ENCODE measurements at places on chromosomes 2 and 18.
A peak's percentile ranks its signal among the peaks of the same experiment; 100 is the strongest.

DNA sequence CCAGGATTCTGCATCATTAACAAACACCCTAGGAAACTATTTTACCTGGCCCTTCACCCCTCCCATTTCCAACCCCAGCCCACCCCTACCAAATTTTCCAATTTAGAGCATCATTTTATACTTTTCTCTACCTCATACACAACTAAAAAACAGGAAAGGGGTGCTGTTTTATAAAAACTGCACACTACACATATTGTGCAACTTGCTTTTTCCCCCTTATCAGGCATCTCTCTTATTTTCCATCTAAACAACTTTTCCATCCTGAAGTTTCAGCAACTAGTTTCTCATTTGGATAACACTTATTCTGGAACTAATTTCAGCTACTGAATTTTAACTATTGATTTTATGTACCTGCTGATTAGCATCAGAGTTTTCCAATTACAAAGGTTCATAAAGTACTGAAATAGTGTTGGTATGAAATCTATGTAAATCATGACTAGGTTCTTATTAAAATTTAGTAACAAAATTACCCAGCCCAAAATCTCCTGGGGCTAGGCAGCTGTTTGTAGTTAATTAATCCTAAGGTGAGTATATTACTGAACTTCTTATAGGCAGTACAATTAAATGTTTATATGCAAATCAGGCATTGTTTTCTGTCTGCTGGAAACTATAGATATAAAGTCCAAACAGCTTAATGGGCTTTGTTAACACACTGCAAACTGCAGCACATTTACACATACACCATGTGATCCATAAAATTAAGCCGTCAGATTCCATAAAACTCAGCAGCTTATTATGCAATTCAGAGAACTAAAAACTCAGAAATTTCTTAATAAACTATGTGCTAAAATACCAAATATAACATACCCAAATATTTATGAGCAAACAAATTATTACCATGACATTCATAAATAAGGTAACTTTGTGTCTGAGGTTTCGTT, 7.9 kb downstream of the SF3B1 start:
- no peak for DNase-seq

DNA sequence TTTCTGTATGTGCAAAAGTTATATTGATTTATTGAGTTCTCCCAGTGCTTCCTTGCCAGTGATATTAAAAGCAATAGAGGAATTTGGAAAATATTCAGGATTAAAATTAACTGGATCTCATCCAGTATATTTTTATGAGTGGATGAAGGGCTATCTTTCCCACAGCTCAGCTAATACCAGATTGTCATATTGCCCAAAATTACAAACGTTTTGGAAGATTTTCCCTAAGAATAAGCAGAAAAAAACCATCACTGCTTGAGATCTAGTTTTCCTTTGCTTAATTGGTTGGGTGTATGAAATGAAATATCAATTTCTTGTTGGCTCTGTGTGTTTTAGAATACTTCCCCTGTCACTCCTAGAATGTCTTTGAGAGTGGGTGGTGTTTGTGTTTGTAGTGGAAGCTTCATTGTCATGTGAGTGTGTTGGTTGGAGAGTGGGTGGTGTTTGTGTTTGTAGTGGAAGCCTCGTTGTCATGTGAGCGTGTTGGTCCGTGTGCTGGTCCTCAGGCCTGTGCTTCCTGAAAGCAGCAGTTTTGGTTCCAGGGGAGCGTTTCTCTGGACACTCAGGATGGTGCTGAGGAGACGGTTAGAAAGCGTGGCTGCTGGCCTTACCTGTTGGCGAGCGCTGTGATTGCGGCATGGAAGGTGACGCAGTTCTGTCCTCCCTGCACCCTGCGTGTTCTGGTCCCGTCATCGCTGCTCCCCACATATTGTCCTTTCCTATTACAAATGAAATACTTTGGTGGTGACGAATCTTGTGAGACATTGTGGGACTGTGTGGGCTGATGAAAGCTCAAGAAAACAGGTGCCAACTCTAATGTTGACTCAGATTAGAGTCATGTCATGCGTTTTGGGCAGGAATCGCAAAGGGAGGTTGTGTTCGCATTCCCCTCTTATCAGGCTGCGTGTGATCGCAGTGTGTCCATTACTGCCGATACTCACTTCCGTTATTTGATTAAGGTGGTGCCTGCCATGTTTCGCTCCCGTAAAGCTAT, 12.4 kb downstream of the ASB1 start:
- DNase-seq, result no peak

- DNase-seq, result no peak
Measured at GRCh38 chr2:122749405-122749804, 994.0 kb downstream of the TSN start.

DNA sequence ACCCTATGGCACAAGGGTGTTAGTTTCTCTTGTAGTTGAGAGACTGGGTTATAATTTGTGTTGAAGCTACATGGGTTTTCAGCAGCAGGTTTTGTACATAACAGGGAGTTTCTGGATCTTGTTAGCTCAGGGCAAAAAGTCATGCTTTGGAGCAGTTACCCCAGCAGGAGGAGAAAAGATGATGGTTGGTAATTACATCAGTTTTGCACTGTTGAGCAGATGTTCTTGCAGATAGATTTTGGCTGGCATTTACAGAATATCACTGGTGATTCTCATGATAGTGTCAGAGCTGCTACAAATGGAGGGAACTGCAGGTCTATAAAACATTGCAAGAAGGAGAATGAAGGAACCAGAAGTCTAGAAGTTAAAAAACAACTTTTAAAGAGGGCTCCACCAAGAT, 215.2 kb upstream of the ATP5MC3 start:
- no peak for DNase-seq

- no peak for DNase-seq
Measured at GRCh38 chr2:127584516-127585033, 49.1 kb downstream of the MYO7B start.

DNA sequence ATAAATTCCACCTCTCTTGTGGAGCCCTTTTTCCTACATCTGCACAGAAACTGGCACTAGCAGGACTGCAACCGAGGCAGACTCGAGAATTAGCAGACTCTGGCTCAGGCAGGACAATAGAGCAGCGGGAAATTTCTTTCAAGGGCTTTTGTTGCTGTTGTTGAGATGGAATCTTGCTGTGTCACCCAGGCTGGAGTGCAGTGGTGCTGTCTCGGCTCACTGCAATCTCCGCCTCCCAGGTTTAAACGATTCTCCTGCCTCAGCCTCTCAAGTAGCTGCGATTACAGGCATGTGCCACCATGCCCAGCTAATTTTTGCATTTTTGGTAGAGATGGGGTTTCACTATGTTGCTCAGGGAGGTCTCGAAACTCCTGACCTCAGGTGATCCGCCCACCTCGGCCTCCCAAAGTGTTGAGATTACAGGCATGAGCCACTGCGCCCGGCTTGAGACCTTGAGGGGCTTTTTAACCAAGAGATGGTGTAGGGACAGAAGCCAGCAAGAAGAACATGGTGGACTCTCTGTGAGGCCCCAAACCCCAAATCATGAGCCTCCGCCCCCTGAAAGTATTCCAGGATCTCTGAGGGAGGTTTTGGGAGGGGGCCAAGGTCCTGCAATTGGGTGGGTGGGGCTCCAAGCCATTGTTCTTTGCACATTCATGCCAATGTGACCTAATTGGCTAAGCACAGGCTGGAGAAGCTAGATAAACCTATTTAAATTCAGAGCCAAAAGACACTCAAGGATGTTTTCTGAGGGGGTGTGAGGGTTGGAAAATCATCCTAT, 68.4 kb upstream of the MSH2 start:
- DNase-seq, result peak; percentile 10

DNA sequence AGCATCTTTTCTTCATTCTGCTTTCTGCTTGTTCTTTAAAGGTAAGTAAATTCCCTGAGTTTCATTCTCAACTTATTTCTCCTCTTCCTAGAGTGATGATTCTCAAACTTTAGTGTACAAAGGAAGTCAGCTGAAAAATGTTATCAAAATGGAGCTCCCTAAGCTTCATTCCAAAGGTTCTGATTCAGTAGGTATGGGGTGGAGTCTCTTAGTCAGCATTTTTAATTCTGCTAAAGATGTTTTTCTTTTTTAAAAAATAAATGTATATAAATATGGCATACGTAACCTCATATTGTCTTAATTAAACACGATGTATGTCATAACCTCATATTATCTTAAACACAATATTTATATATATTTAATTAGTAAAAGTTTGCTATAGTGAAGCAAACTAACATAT, 3.1 kb upstream of the CSRNP3 start:
- DNase-seq, result no peak

DNA sequence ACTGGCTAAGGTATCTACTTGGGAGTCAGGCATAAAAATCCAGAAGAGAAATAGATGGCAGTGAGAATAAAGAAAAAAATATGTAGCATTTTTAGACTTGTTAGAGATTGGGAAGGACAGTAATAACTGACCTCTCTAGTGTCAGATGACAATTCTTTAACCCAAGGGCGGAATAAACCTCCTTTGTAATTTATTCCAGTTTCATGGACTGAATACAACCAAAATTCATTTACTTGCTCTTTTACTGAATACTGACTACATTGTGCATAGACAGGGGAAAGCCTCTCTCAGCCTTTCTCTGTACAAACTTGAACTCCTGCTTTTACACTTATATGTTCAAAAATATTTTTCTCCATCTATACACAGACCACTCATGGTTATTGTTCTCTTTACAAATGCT, 475.3 kb upstream of the RAB12 start:
- DNase-seq, result no peak

- DNase-seq, result no peak
Measured at GRCh38 chr2:60364491-60364890, 189.0 kb downstream of the BCL11A start.

GRCh38 chr2:163733301-163733938, 2.4 kb downstream of the FIGN start:
- DNase-seq, result no peak

- no peak for DNase-seq
Measured at GRCh38 chr2:157894694-157895435, 18.7 kb upstream of the ACVR1 start.

- DNase-seq, result no peak
Measured at GRCh38 chr18:79026491-79026890, 42.7 kb upstream of the ATP9B start.

DNA sequence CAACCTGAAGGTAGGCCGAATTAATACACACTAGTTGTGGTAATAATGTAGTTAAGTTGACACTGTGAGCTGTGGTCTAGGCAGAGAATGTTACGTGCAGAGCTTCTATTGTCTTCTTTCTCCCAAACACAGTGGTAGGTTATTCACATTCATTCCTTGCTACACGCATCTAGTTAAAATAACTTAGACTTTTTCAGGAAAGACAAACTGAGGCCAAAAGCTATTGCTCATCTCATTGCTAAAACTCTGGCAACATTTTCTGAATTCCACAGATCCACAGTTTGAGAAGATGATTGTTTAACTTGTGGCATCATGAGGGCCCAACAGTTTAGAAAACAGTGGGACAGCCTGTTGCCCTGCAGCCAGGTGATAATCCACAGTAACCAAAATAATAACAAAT, 850.4 kb upstream of the FSHR start:
- no peak for DNase-seq

DNA sequence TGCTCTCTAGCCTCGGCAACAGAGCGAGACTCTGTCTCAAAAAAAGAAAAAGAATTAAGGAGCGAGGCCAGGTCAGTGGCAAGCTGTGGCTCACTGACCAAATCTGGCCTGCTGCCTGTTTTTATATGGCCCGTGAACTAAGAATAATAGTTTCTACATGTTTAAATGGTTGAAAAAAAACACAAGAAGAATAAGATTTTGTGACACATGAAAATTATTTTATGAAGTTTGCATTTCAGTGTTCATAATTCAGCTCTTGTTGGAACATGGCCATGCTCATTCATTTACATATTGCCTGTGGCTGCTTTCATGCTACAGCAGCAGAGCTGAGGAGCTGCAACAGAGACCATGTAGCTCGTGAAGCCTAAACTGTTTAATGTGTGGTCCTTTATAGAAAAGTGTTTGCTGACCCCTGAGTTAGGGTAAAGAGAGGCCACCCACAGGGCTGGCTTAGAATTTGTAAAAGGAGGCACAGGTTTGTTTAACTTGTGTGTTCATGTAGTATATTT, 59.5 kb downstream of the MFSD6 start:
- no peak for DNase-seq

Data from hippocampal formation (tissue), 2 donors.